NCI-H2029 (cell line): ENCODE measurements at places on chromosomes 12 and 14.

DNA sequence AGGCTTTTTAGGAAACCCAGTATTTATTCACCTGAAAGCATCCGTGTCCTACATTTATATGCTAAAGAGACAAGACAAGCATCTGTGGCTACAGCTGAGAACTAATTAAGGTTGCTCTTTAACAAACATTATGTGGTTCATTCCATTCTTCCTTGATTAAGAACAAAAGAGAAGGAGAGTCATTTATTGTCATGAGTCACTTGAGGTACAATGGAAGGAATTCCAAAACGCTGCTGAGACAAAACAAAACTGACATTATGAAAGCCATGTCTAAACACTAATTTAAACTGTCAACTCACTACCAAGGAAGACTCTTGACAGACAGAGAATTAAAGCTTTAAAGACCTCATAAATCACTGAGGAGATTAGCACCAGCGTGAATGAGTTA, 214.4 kb downstream of the BMP4 start:
- DNase-seq = no peak

GRCh38 chr14:30177781-30178180, 250.1 kb upstream of the PRKD1 start:
- no peak for DNase-seq

GRCh38 chr14:85439696-85440328, 90.1 kb upstream of the FLRT2 start:
- DNase-seq = no peak

GRCh38 chr12:80316222-80316621, 127.8 kb upstream of the PTPRQ start:
- DNase-seq = no peak

GRCh38 chr14:36604757-36605505, 22.5 kb upstream of the NKX2-8 start:
- DNase-seq = peak; percentile 90

- no peak for DNase-seq
Observed at GRCh38 chr14:74638066-74638465, 26.0 kb upstream of the LTBP2 start.

DNA sequence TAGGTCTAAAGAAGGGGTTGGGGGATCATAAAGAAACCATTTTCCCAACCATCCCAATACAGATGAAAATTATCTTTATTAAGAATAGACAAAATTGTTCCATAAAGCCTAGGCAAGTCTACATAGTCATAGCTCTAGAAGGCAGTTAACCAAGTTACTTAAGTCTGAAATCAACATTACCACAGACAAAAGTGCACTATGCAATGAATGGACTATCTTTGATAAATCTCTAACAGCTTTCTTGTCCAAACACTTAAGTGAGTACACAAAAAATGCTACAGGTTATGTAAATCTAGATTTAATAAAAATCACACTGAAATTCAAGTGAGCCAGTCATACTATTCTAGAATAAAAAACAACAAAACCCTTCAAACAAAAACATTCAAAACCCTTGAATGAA, 87.0 kb upstream of the GPHB5 start:
- no peak for DNase-seq

DNA sequence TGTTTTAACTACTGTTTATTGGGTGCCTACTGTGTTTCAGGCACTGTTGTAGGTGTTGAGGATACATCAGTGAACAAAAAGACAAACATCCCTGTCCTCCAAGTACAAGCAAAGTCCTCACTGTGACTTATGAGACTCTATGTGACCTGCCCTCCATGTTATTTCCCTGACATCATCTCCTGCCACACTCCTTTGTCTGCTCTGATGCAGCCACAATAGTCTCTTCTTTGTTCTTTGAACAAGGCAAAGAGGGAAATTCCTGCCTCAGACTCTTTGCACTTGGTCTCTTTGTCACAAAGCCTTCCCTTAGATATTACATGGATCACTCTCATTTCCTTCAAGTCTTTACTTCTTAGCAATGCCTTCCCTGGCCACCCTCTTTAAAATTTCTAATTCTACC, 240.1 kb upstream of the SRRM4 start:
- DNase-seq = peak; percentile 6

GRCh38 chr12:91163116-91163515, 19.5 kb downstream of the DCN start:
- DNase-seq = no peak

GRCh38 chr14:41285186-41285748, 321.4 kb upstream of the LRFN5 start:
- DNase-seq = no peak

- DNase-seq = no peak
Observed at GRCh38 chr12:109356577-109356976, 8.9 kb downstream of the MYO1H start.

- DNase-seq = no peak
Observed at GRCh38 chr12:13613297-13613696, 368.1 kb downstream of the GRIN2B start.

GRCh38 chr14:57480051-57480450, 13.6 kb downstream of the CCDC198 start:
- DNase-seq = no peak
